ENCODE measurements at places on chromosomes 2 and 18. TPM values are rescaled to one million over a fixed set of nuclear protein-coding genes. Genes with fewer than 3 reads are reported as not detected.

GRCh38 chr2:157477919-157478318 lies 34.0 kb upstream of the CYTIP start:
- no peak for DNase-seq

- no peak for DNase-seq
Observed at GRCh38 chr2:200797242-200797770, 14.4 kb upstream of the BZW1 start.

- no peak for DNase-seq
Observed at GRCh38 chr18:48075707-48076093, 145.2 kb upstream of the SMAD2 start.

DNA sequence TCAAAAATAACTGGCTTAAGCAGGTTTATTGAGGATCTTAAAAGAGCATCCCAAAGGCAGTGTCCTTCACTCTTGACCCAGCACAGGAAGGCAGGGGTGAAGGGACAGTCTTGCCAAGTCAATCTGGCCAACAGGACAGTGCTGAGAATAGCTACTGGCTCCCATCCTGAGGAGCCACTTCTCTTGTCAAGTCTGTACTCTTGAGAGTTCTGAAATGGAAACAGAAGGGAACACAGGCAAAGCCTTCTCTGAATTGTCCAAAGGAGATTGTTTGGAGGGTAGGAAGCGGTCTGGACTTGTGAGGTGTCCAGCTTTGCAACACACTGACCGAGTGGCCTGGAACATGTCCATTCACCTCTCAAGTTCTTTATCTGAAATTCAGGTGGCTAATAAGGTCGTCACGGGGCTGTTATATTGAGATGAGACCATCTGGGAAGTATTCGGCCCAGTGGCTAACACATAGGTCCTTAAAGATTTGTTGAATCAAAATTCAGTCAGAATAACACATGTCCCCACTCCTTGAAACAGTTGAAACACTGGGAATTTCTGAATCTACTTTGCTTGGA lies 99.5 kb upstream of the FHL2 start:
- peak; percentile 75 for DNase-seq

DNA sequence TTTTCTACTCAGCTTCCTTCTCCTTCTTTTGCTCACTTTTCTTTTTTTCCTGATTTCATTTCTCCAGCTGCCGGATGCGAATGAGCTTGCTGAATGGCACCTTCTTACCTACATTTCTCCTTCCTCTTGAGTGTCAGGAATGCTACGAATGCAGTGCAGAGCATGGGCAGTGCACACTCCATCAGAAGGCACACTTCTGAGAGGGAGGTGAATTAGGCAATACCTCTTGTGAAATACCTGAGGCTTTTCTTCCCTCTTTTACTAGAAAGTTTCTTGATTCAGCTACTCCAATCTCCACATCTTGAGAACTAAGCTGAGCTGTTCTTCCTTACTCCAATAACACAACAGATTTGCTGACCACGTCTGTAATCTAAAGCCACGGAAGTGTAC lies 51.1 kb downstream of the PLEKHM3 start:
- DNase-seq = no peak

DNA sequence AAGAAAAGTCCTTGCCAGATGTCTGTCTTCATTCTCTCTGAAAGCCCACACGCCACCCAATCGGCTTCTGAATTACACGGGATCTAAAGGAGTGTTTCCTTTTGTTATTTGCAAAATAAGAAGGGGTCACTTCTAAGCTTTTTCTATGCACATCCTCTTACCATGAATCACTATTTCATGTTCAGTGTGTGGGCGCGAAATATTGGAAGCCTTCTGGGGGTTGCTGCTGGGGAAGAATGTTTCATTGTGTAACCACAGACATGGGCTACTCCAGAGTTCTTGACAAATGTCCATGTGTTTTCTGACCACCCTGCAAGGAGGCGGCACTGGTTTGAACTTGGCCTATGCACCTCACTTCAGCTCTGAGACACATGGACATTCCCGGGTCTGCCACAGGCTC lies 133.6 kb upstream of the APCDD1 start:
- no peak for DNase-seq

GRCh38 chr2:112813280-112813966 lies 23.2 kb downstream of the IL1B start:
- DNase-seq = no peak

- DNase-seq = no peak
Observed at GRCh38 chr2:134671513-134671912, 47.3 kb downstream of the TMEM163 start.

DNA sequence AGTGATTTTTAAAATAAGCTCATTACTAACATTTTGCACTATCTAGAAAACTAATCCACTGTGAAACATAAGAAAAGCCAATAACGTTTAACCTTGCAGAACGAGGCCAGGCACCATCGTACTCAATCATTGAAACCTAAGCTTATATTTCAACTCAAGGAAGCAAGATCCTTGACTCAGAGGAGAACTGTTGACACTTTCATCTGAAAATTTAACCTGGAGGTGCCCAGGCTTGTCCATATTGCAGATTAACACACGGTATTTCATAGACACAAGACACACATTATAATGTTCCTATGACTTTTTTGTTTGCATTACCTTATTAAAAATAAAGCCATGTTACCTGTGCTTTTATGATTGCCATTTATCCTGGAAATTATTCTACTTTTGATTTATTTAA lies 89.6 kb downstream of the ZNF385B start:
- no peak for DNase-seq

- DNase-seq = no peak
Observed at GRCh38 chr2:22056621-22057132, 932.9 kb downstream of the TDRD15 start.

GRCh38 chr2:47195148-47195547 lies 40.0 kb upstream of the STPG4 start:
- no peak for DNase-seq

DNA sequence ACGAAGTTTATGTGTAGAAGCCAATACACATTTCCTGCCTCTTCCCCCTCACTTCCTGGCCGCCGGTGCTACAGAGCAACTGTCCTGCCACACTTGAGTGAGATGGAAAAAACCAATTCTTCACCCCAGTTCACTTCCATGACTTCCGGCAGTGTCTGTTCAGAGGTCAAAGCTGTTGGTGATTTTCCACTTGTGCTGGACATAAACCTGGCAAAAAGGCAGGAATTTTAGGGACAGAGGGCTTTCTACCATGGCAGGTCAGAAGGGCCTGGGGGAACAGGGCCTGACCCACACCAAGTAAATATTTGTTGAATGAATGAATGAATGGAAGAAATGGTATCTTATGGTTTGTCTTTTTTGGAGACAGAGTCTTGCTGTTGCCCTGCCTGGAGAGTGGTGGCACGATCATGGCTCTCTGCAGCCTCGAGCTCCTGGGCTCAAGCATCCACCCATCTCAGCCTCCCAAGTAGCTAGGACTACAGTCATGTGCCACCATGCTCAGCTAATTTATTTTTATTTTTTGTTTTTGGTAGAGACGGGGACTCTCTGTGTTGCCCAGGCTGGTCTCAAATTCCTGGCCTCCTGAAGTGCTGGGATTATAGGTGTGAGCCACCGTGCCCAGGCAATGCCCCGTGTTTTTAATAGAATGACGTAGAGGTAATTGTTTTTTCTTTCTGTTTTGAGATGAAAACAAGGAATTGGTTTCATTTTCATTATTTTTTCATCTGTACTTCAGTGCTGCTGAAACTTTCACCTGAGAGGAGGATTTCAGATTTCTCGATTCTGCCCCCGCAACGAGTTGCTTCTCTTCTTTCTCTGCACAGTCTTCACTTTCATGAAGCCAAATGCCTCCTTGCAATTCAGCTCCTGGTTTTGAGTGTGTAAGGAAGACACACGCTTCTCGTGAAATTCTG lies 48.0 kb upstream of the LPIN2 start:
- no peak for DNase-seq

DNA sequence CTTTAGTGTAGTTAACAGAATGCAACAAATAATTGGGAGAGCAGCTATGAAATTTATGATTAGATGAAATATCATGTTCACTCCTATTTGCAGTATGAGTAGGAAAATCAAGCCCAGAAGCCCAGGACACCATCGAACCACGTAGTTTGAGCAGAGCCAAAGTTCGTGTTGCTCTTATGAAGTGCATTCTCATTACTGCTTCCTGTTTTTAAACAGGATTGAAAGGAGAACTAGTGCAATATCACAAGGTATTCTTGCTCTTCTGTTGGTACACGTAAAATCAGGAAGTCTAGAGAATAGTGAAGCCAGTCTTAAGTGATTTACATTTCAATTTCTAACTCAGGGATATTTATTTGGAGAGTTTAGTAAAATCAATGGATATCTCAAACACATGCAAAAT lies 21.1 kb downstream of the ARHGAP15 start:
- DNase-seq = no peak

GRCh38 chr2:61193670-61194561 lies 31.9 kb downstream of the C2orf74 start:
- DNase-seq = no peak

- DNase-seq = no peak
Observed at GRCh38 chr18:76658627-76659026, 163.6 kb upstream of the ZNF516 start.

DNA sequence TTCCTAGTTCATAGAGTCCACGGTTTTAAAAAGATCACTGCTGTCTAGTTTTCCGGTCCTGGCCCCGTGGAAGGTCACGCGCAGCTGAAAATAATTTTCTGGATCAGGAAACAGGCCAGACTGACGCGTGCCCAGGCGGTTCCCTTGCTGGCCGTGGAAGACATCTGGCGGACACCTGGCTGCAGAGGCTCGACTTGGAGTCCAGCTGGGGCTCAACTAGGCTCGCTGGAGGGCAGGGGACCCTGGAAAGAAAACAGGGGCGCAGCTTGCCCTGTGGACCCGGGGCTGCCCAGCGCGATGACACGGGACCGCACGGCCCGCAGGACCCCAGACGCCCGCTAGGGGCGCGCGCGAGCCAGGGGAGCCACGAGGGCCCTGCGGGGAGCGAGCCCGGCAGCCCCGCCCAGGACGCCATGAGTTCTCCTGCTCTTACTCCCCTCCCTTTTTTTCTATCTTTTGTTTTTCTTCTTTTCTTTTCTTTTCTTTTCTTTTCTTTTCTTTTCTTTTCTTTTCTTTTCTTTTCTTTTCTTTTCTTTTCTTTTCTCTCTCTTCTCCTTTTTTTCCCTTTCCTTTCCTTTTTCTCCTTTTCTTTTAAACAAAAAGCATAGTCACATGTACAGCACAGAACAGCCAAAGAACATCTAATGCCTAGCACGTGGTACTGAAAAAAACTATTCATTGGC lies 43.2 kb upstream of the UBE2F start:
- DNase-seq = peak; percentile 89

DNA sequence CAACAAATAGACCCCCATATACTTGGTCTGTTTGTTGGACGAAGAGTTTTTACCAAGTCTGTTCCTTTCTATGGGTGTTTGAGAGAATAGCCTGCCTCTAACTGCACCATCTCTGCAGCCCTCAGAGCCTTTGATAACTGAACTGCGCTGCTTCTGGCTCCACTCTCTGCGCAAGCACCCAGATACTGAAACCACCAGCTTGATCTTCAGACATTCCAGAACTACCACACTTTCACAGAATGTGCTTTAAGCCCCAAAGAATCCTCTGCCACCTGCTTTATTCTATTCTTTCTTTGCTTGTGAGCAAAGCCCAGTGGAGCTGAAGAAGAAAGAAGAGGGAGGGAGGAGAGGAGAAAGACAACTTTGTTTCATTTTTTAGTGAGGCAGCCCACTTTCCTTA lies 380.7 kb downstream of the BCL11A start:
- DNase-seq = no peak

DNA sequence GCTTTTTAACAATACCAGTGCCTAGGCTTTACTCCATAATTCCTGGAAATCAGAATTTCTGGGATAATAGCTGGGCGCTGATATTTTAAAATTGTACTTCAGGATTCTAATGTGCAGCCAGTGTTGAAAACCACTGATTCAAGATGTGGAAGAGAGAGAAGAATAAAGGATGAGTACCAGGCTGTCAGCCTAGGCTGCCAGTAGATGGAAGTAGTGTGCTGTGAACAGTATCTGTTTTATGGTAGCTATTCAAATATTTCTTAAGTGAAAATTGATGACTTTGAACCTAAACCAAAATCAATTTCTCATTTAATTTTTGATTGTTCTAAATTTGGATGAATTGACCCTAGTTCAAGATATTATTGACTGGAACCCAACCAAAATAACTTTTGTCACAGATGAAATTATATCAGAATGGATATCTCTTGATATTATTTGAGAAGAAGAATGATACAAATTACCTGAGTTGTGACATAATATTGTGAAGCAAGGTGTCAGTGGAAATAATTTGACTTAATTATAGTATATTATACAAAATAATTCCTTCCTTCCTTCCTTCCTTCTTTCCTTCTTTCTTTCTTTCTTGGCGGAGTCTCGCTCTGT lies 88.0 kb downstream of the COMMD1 start:
- DNase-seq = no peak

GRCh38 chr2:47002480-47003381 lies 87.1 kb upstream of the MCFD2 start:
- DNase-seq = no peak

GRCh38 chr2:202172439-202173211 lies 65.8 kb downstream of the SUMO1 start:
- no peak for DNase-seq

- DNase-seq = no peak
Observed at GRCh38 chr2:62774555-62775366, 69.2 kb downstream of the EHBP1 start.

DNA sequence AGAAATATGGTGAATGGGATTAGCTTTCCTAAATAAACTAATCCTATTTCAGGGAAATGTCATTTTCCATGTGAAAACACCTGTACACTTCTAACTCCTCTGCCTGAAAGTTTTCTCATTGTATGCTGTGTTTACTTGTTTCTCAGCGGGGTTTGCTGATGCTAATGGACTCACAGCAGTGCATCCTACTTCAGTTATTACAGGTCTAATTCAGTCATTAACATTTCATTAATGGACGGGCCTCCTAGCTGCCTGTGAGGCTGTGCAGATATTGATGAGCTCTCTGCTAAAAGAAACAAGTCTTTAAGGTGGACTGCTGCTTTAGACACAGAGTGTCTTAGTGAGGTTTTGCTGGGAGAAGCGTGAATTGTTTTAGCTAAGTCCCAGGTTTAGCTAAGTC lies 1342.0 kb upstream of the ZEB2 start:
- no peak for DNase-seq

The CFC1 gene
- total RNA-seq = not detected

The SALL3 gene
- total RNA-seq = 0.08 TPM

The ABCG5 gene
- not detected for total RNA-seq

The UGT1A3 gene
- total RNA-seq = not detected

The ASXL2 gene
- total RNA-seq = 34.1 TPM

The RBM44 gene
- 0.94 TPM for total RNA-seq

The MOGAT1 gene
- total RNA-seq = 0.90 TPM

The UGT1A4 gene
- total RNA-seq = not detected

The SCG2 gene
- total RNA-seq = 2.4 TPM

The M1AP gene
- total RNA-seq = 0.21 TPM

The AQP4 gene
- total RNA-seq = 15.7 TPM

The CENPA gene
- 26.8 TPM for total RNA-seq

The NPAS2 gene
- total RNA-seq = 81.4 TPM

The GAREM1 gene
- total RNA-seq = 14.7 TPM

The ABCG8 gene
- total RNA-seq = not detected

The SCYGR8 gene
- not detected for total RNA-seq

The TMEM198 gene
- total RNA-seq = 3.0 TPM

The EFEMP1 gene
- 188 TPM for total RNA-seq

Data from heart left ventricle (tissue), 16 donors.